ENCODE measurements at places on chromosomes 7 and 10.

GRCh38 chr10:79149662-79150443 is 81.1 kb downstream of the ZMIZ1 start:
- DNase-seq, result no peak

- DNase-seq, result no peak
These were observed 292.3 kb downstream of the GRID1 start for GRCh38 chr10:86074294-86074693.

GRCh38 chr10:43315535-43316207 is 48.8 kb upstream of the RASGEF1A start:
- no peak for DNase-seq

DNA sequence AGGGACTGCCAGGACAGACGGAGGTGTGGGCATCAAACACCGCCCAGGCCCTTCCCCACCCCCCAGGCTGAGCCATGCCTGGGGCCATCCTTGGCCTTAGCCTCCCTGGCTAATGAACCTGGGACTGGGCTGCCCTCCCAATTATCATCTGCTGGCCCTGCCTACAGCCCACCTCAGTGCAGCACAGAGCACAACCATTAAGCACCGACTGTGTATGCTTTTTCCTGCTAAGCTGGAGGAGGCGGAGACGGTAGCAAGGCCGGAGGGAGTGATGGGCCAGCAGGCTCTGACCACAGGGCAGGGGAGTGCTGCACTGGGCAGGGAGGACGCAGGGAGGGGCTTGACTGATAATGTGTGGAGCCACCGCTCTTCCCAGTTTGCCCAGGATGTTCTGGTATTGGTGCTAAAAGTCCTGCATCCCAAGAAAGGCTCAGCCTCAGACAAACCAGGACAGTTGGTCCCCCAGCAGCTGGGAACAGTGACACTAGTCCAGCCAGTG is 72.0 kb downstream of the C10orf143 start:
- no peak for DNase-seq

- no peak for DNase-seq
These were observed 88.0 kb downstream of the MDFIC start for GRCh38 chr7:115009736-115010440.

- DNase-seq, result no peak
These were observed 733.4 kb downstream of the MAGI2 start for GRCh38 chr7:78720066-78720465.

- DNase-seq, result no peak
These were observed 208.6 kb upstream of the YAE1 start for GRCh38 chr7:39357648-39358047.
